ENCODE measurements at places on chromosomes 1 and 21.

DNA sequence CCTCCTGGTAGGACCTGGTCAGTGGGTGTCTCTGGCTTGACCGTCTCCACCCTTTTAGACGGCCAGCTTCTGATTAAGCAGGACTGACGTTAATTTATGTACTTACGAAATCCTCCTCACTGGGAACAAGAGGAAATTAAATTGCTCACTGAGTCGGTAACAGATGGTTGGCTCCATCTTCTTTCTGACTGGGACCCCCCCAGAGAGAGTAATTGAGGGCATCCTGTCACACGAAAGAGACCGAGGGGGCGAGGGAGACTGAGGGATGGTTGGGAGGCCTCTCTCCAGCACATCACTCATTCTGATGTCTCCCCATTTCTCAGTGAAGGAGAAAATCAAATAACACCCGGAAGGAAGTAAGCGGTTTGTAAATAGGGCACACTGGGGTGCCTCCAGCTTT lies 104.8 kb downstream of the OMA1 start:
- DNase-seq: no peak

DNA sequence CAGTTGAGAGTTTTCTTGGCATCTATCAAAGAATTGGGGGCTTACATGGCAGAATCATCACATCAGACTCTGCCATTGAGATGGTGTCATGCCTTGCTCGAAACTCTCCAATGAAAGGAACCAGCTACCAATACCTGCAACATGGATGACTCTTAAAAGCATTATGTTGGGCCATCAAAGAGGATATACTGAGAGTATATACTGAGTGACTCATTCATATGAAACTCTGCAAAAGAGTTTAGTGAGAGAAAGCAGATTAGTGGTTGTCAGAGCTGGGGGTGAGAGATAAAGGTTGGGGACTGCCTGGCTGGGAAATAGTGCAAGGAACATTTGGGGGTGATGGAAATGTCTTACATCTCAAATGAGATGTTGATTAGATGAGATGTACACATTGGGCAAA lies 14.7 kb upstream of the HMGB4 start:
- no peak for DNase-seq

- peak; percentile 44 for DNase-seq
Observed at GRCh38 chr1:189658381-189658780, 819.3 kb downstream of the BRINP3 start.

GRCh38 chr1:98388441-98388840 lies 273.1 kb upstream of the SNX7 start:
- peak; percentile 96 for DNase-seq

DNA sequence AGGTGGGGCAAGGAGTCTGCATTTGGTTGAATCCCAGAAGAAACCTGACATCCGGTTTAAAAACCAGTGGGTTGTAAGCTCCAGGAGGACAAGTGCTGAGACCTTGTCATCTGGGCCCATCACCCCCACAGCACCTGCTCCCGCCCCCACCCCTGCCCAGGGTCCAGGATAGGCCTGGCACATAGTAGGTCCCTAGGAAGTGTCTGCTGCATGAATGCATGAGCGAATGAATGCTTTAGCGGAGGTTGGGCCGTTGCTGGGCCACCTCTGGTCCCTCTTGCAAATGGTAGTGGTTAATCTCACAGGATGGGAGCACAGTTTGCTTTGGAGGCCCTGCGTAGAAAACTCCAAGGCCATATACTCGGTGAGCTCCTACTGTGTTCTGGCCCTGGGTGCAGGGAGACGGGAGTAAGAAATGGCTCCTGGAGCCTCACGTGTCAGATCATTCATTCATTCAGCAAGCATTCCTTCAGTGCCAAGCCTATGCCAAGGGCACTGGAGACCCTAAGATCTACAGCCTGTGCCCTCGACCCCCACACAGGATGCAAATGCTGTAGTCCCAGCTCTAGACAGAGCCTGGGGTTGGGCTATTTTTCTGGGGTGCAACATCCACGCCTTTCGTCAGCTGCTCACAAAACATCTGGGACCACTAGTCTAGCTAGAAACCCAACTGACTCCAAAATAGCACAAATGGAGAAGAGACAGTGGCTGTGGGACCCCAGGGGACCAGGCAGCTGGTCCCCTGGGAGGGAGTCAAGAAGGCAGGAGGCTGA lies 28.9 kb downstream of the EPHA2 start:
- DNase-seq: no peak

DNA sequence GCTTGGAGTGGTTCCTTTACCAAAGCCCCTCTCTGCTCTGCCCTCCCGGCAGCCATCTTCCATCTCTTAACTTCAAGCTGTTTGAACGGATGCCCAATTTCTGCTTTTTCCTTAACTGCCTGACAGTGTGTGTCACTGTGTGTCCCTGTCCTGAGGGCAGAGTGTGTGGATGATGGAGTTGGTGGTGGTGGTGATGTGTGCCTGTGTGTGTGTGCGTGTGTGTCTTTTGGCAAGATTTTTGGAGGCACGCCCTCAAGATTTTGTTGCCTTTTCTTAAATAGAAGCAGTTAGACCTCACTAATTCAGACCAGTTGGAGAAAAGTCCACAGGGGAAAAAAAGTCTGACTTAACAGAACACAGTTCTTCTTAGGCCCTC lies 30.3 kb downstream of the SERTAD4 start:
- no peak for DNase-seq

GRCh38 chr1:54606096-54606989 lies 17.0 kb downstream of the FAM151A start:
- DNase-seq: no peak

DNA sequence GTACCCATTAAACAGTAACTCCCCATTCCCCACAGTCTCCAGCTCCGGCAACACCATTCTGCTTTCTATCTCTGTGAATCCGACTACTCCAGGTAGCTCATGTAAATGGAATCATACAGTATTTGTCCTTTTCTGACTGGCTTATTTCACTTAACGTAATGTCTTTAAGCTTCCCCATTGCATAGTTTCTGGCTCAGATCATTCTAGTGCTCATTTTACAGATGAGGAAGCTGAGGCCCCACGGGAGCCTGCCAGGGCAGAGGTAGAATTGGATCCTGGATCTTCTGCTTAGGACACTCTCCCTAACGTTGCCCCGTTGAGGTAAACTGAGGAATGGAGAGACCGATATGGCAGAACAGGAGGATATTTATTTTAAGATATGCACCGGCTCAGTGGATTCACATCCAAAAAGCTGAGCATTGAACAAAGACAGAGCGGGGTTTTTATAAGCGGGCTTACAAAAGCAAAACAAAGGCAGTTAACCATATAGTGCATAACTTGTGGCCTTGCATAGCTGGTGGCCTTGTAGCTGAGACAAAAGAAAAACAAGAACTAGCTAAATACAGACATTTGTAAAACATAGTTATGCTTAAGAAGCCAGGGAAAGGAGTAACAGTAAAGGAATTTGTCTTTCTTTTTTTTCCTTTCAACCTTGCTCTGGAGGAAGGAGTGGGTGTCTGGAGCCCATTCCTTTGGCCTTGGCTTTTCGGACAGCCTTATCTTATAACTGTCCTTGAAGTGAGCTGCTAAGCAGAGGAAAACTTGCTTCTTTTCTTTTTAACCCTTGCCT lies 15.3 kb upstream of the KLHDC8A start:
- peak; percentile 16 for DNase-seq

- DNase-seq: no peak
Observed at GRCh38 chr1:228802386-228803220, 67.3 kb downstream of the RHOU start.

GRCh38 chr1:34476371-34476770 lies 278.5 kb upstream of the GJB5 start:
- DNase-seq: no peak

- peak; percentile 37 for DNase-seq
Observed at GRCh38 chr1:18923756-18924211, 21.4 kb upstream of the ALDH4A1 start.

DNA sequence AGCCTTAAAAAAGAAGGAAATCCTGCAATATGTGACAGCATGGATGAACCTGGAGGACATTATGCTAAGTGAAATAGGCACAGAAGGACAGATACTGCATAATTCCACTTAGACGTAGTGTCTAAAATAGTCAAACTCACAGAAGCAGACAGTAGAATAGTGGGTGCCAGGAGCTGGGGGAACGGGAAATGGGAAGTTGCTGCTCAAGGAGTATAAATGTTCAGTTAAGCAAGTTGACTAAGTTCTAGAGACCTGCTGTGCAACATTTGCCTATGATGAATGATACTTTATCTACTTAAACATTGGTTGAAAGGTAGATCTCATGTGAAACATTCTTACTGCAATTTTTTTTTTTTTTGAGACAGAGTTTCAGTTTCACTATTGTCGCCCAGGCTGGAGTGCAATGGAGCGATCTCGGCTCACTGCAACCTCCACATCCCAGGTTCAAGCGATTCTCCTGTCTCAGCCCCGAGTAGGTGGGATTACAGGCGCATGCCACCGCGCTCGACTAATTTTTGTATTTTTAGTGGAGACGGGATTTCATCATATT lies 197.8 kb downstream of the HIVEP3 start:
- no peak for DNase-seq

DNA sequence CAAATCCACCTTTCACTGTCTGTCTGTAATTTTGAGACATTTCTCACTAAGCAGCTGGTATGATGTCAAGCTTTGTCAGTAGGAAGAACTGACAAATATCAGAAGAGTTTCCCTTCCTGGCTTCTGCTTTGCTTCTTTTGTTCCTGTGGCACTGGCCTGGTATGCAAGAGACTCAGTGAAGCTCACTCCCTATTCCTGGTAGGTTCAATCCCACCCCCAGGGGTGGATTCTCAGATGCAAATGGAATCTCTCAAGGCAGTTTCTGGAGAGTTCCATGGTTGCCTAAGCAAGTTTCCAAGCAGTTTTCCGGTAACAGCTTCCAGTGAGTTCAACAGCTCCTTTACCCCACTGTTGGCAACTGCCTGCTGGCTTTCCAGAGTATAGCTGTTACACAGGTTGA lies 683.4 kb downstream of the PTPRC start:
- DNase-seq: no peak

- DNase-seq: peak; percentile 69
Observed at GRCh38 chr1:152515434-152515783, 1.1 kb downstream of the CRCT1 start.

DNA sequence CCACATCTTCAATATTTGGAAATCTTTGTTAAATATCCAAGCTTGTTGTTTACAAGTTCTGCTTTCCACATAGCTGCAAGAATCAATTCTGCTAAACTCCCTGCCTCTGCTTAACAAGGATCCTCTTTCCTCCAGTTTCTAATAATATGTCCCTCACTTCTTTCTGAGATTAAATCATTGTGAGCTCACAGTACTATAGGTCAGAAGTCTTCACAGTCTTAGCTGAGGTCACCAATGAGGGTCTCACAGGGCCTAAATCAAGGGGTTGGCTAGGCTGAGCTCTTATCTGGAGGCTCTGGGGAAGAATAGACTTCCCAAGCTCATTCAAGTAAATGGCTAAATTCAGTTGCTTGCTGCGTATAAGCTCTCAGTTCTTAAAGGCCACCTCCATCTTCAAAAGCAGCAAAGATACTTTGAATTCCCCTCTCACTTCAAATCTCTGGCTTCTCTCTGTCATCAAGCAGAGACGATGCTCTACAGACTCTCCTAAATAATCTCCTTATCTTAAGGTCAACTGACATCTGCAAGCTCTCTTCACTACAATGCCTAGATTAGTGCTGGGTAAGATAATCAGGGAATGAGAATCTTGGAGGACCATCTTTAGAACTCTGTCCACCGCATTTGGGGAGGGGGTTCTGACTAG lies 175.3 kb downstream of the PLPPR4 start:
- no peak for DNase-seq

DNA sequence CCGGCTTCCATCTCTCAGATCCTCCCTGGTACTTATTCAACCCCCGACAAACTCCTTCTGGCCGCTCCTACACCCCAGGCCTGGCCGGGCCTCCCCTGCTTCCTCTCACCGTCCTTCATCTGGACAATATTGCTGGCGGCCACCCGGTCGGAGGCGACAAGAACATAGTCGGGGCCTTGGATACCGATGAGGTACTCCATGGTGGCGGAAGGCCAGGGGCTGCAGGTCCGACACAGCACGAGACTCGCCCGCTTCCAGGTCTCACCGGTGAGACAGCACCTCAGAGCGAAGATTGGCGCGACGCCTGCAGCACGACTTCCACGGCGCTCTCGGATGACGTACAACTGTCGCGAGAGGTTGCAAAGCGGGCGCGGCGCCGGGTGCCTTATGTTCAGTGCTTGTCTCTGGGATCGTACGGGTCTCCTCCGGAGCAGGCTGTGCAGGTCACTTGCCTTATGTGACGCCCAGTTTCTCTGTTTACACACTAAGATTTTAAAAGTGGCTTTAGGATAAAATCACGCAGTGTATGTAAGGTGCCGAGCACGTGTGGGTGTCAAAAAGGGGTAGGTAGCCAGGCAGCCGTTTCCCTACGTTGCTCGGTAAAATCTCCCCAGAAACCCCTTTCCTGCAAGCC lies at the start of gene PSMB2:
PSMB2 (minus strand) TSS at position 294 of the 634 bp plus-strand sequence; CDS start at position 200, 94 bp downstream.
- peak; percentile 98 for DNase-seq

DNA sequence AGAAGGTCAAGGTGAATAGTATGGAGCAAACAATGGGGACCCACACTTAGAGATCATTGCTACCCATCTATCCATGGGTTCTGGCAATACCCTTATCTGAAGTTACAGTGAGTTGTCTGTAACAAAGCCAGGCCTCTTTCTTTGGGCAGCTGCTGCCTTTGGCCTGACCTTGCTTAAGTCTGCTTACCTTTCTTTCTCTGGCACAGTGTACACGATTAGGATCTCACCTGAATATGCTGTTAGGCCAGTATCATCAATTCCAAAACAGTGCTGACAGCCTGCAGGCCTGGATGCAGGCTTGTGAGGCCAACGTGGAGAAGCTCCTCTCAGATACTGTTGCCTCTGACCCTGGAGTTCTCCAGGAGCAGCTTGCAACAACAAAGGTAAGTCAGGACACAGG lies 132.9 kb upstream of the BMP8A start:
- DNase-seq: no peak

DNA sequence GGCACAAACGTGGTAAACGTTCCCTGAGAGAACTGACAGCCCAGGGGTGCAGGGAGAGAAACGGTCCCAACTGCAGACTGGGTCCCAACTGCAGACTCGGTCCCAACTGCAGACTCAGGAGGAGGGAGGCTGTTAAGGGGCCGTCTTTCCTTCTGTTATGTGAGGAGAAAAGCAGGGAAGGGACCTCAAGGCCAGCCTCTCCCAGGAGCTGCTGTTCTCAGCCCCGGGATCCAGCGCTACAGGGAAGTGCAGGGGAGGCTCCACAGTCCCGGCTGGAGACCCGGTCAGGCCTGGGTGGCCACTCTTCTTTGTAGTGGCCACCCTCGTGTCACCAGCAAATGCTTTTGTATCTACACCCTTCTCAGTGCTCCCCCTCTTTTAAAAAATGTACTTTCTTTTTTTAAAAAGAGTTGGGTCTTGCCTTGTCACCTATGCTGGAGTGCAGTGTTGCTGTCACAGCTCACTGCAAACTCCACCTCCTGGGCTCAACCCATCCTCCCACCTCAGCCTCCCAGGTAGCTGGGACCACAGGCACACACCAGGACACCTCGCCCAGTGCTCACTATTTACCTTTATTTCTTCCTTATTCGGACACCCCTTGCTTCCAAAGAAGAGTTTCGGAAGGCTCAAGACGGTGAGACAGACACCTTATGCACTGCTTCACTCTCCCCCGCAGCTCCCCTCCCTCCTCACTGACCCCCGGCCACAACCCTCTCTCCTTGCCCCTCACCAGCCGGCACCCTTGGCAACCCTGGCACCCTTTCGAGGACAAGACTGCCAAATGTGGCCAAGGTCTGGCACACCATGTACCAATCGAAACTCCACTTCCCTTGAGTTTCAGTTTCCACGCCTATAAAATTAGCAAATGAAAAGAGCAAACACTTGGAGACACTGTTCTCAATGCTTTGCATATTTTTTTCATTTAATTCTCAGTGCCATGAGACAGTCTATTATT lies 21.8 kb downstream of the CAPN2 start:
- no peak for DNase-seq

GRCh38 chr1:39485046-39485803 lies 6.2 kb upstream of the BMP8A start:
- no peak for DNase-seq

- DNase-seq: peak; percentile 71
Observed at GRCh38 chr1:60133848-60134247, 60.3 kb upstream of the C1orf87 start.

All from ELR (cell line).